NCI-H2171 treated with DMSO at 0.1 percent for 48 hours (cell line): ENCODE measurements at places on chromosomes 4 and X.

DNA sequence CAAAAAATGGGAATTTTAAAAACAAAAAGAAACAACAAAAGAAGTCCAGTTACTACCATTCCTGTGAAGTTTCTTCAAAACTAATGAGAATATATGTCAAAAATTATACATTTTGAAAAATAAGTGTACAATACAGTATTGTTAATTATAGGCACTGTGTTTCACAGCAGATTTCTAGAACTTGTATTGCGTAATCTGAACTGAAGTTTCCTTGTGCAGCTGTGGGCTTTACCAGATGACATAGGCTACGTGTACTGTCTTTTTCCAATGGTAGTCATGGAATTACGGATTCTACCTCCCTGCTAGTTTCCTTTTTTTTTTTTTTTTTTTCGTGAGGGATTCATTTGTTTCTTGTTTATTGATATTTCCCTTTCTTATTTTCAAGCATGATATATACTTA is 113.8 kb upstream of the GABRA2 start:
- DNase-seq = no peak

- no peak for DNase-seq
Measured at GRCh38 chr4:142846108-142846728, at the start of gene INPP4B. INPP4B (minus strand) TSS chr4:142846301.

- DNase-seq = no peak
Measured at GRCh38 chr4:55466001-55466400, 70.2 kb downstream of the TMEM165 start.

DNA sequence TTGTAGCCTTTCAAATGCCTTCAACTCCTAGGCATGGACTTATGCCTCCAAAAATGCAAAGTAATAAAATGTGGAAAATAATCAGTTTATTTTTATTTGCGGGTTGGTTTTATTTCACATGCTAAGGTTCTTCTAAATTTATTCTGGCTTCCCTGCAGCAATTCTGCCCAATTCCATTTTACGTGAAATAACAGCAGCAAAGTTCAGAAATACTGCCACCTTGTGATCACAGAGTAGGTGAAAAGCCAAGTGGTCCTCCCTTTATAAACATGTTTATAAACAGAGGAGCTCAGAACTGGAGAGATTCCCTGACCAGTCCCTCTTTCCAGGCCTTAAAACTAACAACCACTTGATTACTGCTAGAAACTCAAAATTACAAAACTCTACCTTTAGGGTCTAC is 14.7 kb upstream of the DCHS2 start:
- DNase-seq = no peak

GRCh38 chrX:19629541-19629940 is 114.2 kb upstream of the MAP3K15 start:
- DNase-seq = no peak

DNA sequence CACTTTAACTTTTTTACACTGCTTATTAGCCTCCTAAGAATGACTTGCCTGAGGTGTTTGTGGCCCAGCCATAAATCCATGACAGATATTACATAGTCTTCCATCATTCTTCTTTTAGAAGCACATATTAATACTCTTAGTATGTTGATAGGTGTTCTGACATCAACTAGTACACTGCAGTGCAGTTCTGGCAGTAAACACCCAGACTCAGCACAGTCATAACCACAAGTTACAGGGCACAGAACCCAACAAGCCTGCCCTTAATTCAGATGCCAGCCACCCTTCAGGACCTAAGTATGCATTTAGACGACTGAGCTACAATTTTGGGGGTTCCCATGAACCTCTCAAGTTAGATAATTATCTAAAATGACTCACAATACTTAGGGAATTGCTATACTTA is 36.5 kb upstream of the GUCY1B1 start:
- no peak for DNase-seq

- no peak for DNase-seq
Measured at GRCh38 chr4:70062000-70062399, 11.8 kb downstream of the HTN1 start.

GRCh38 chrX:108299101-108299591 is 139.1 kb downstream of the COL4A6 start:
- peak; percentile 21 for DNase-seq

DNA sequence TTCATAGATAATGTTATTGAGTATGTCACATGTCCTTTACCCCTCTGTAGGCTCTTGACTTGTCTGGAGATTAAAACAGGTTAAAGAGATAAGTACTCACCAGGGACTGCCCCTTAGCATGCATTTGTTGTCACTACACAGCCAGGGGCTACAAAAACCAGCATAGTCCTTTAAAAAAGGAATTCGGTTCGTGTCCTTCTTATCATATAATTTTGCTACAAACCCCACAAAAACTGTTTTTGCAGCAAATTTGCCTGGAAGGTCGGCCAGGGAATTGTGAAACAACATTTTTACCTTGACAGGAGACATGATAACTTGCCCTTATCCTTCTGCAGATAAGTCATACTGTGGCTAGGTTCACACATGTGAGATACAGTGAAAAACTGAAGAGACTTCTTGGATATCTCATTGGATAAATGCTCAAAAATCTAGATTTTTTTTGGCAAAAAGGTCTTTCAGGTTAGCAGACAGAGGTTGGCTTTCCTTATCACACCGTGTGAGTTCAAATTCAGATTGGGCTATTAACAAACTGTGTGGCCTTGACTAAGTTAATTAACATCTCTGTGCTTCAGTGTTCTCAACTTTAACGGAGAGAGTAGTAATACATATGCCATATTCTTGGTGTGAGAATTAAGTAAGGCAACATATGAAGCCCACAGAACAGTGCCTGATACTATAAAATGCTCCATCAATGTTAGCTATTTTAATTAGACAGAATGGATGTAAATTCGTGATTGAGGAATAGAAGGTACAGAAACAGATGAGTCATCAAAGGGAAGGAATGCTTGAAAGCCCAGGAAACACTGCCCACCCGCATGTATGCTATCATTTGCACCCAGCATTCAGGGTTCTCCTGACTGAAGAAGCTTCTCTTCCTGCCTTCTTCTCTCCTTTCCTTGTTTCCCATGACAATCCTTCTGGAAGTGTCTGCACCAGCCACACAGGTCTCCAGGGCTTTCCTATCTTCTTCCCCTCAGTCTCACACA is 30.0 kb downstream of the FAM9C start:
- no peak for DNase-seq
